ENCODE measurements at places on chromosomes 2 and 18. TPM values are rescaled to one million over a fixed set of nuclear protein-coding genes. Genes with fewer than 3 reads are reported as not detected.

The TLX2 gene
- 0.33 TPM for polyA plus RNA-seq

The MYOM1 gene
- 0.18 TPM for polyA plus RNA-seq

The AKAIN1 gene
- not detected for polyA plus RNA-seq

The MEX3C gene
- polyA plus RNA-seq, result 10.5 TPM

The CCDC68 gene
- not detected for polyA plus RNA-seq

The TBR1 gene
- polyA plus RNA-seq, result not detected

The LOXL3 gene
- polyA plus RNA-seq, result not detected

The PSTPIP2 gene
- 10.9 TPM for polyA plus RNA-seq

The NDUFV2 gene
- polyA plus RNA-seq, result 281 TPM

The TUBA4B gene
- polyA plus RNA-seq, result not detected

The CACNB4 gene
- polyA plus RNA-seq, result not detected

The ARHGAP25 gene
- 37.1 TPM for polyA plus RNA-seq

The PGAP1 gene
- polyA plus RNA-seq, result 1.5 TPM

The HOXD10 gene
- polyA plus RNA-seq, result not detected

The SH3RF3 gene
- 0.26 TPM for polyA plus RNA-seq

The TMEM37 gene
- not detected for polyA plus RNA-seq

The SCN7A gene
- polyA plus RNA-seq, result not detected

The RUFY4 gene
- polyA plus RNA-seq, result 0.16 TPM

The ELP2 gene
- polyA plus RNA-seq, result 76.3 TPM

The TMEM198 gene
- not detected for polyA plus RNA-seq

The RAMP1 gene
- 10.8 TPM for polyA plus RNA-seq

The CRYGC gene
- polyA plus RNA-seq, result not detected

The IMP4 gene
- 96.7 TPM for polyA plus RNA-seq

The POLR1A gene
- polyA plus RNA-seq, result 0.87 TPM

The PCARE gene
- not detected for polyA plus RNA-seq

The FAP gene
- not detected for polyA plus RNA-seq

The PTPN18 gene
- polyA plus RNA-seq, result 66.1 TPM

The MFSD6 gene
- 7.7 TPM for polyA plus RNA-seq

The OSR1 gene
- polyA plus RNA-seq, result not detected

The BIRC6 gene
- 41.4 TPM for polyA plus RNA-seq

The TEX44 gene
- not detected for polyA plus RNA-seq

The MBP gene
- 119 TPM for polyA plus RNA-seq

The PNPT1 gene
- polyA plus RNA-seq, result 29.2 TPM

The PAX8 gene
- 0.80 TPM for polyA plus RNA-seq

The SP140L gene
- polyA plus RNA-seq, result 37.2 TPM

The LIMS2 gene
- 15.9 TPM for polyA plus RNA-seq

The MATN3 gene
- polyA plus RNA-seq, result not detected

The SLC9A4 gene
- not detected for polyA plus RNA-seq

The CCDC178 gene
- not detected for polyA plus RNA-seq

The TNFAIP6 gene
- polyA plus RNA-seq, result not detected

The AMER3 gene
- polyA plus RNA-seq, result not detected

The C2orf81 gene
- 1.6 TPM for polyA plus RNA-seq

The LTBP1 gene
- polyA plus RNA-seq, result not detected

The ACTG2 gene
- polyA plus RNA-seq, result not detected

The CCL20 gene
- polyA plus RNA-seq, result 1.6 TPM

The ERBB4 gene
- polyA plus RNA-seq, result not detected

The ARHGAP28 gene
- not detected for polyA plus RNA-seq

The LIMS4 gene
- polyA plus RNA-seq, result 4.6 TPM

The CNOT9 gene
- 22.9 TPM for polyA plus RNA-seq

The TMX3 gene
- polyA plus RNA-seq, result 20.4 TPM

The PAX3 gene
- not detected for polyA plus RNA-seq

The CHCHD5 gene
- 71.1 TPM for polyA plus RNA-seq

The KCNE4 gene
- not detected for polyA plus RNA-seq

The PRSS56 gene
- polyA plus RNA-seq, result not detected

The NT5DC4 gene
- not detected for polyA plus RNA-seq

The RAB17 gene
- polyA plus RNA-seq, result not detected

The PRKAG3 gene
- not detected for polyA plus RNA-seq

The REG3G gene
- not detected for polyA plus RNA-seq

The ABCB11 gene
- not detected for polyA plus RNA-seq

Measured in CD4-positive, alpha-beta memory T cell (primary cell).